ENCODE measurements at places on chromosomes 6 and 20.

DNA sequence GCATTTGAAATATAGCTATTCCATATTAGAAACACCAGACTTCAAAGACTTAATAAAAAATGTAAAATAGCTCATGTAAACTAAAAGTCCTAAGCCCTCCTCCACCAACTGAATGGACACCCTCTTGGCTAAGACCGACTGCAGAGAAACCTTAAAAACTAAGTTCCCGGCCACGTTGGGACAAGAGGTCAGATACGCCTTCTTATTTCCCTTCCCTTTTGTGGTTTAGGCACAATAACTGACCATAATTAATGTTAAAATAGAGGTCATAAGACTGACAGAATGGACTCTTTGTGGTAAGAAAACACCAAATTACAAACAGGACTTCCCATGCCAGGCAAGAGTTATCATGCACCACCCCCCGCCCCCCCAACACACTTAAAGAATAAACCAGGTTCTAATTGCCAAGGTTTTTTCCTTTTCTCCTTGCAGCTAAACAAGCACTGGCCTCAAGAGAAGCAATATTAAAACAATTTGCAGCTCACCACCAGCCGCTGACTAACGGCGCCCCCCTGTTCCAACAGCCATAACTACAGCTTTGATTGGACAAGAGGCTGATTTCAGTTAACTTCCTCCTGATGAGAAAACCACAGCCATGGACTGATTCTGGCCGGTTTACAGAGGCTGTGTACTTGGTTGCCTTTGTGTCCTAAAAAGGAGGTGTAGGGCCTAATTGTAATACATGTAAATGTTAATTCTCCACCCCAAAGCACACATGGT, 10.7 kb upstream of the LAMP5 start:
- DNase-seq, result no peak

GRCh38 chr20:17225851-17226409, 910 bp upstream of the PCSK2 start:
- DNase-seq, result no peak

GRCh38 chr20:58926802-58927489, 54.1 kb upstream of the NELFCD start:
- no peak for DNase-seq

DNA sequence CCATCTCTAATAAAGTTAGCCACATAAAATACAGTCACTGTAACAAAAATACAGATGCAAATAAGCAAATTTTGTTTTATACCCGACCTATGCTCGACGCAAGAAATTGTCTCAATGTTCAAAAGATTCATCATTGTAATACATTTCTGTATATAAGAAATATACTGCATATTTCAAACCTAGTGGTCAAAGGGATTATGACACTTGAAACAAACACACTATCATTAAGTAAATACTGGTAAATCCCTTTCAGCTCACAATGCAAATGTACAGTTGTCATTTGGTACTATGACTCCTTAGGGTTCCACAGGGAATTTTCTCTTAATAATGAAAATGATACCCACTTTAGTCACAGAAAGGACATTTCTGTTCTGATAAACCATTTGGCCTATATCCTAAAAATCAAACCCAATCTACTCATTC, 2.2 kb downstream of the HIVEP2 start:
- DNase-seq, result peak; percentile 76

GRCh38 chr6:15462717-15463525, 199.9 kb downstream of the DTNBP1 start:
- no peak for DNase-seq

DNA sequence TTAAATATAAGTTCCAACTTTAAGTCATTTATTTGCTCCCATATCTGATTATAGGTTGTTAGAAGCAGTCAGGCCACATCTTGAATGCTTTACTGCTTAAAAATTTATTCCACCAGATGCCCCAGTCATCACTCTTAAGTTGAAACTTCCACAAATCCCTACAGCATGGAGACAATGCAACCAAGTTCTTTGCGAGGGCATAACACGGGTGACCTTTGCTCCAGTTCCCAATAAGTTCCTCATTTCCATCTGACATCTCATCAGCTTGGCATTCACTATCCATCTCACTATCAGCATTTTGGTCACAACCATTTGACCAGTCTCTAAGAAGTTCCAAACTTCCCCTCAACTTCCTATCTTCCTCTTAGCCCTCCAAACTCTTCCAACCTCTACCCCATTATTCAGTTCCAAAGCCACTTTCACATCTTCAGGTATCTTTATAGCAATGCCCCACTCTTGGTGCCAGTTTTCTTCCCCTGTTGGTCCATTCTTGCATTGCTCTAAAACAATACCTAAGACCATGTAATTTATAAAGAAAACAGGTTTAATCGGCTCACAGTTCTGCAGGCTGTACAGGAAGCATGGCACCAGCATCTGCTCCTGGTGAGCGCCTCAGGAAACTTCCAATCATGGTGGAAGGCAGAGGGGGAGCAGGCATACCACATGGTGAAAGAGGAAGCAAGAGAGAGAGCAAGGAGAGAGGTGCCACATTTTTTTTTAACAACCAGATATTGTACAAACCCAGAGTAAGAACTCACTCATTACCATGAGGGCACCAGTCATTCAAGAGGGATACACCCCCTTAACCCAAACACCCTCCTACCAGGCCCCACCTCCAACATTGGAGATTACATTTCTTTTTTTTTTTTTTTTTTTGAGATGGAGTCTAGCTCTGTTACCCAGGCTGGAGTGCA, 15.9 kb upstream of the ITPR3 start:
- DNase-seq, result no peak

DNA sequence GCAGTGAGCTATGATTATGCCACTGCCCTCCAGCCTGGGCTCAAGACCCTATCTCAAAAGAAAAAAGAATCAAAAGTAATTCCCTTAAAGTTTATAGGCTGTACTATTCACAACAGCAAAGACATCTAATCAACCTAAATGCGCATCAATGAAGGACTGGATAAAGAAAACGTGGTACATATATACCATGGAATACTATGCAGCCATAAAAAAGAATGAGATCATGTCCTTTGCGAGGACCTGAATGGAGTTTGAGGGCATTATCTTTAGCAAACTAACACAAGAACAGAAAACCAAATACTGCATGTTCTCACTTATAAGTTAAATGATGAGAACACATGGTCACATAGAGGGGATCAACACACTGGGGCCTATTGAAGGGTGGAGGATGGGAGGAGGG, 16.7 kb downstream of the ZNFX1 start:
- DNase-seq, result no peak

DNA sequence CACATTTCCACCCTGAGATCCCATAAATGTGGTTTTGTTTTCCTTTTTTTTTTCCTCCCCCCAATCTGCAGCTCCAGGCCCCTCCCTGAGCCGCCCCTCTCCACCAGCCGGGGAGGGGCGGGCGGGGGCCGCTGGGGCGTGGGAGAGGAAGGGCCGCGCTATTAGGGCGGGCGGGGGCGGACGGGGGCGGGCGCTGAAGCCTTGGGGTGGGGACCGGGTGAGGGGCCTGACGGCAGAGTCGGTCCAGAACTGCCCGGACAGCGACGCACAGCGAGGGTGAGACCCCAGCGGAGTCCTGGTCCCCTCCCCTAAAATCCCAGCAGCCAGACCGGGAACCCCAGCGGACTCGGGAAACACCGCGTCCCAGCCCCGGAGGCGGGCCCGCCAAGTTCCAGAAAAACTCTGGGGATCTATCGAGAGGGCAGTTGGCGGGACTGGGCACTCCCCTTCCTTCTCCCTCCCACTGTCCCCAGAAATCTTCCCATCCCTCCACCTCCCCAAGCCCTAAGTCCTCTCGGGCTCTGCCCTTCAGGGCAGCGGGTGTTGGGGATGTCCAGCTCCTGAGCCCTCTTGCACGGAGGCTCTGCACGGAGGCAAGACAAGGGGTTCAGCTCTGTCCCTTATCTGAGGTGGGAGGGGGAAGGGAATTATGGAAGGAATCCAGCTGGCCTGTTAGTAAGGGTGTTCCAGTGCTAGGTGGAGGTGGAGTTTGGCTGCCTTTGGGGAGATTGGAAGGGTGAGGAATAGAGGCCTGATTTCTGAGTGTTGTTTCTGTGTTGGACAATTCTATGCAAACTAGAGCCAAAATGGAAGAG, at the start of gene PRICKLE4:
Gene PRICKLE4, plus strand, starts transcription at position 232 of the 815 bp plus-strand sequence. CDS start 2,692 bp downstream, outside the sequence.
- no peak for DNase-seq

- DNase-seq, result no peak
Measured at GRCh38 chr6:113208726-113209125, 648.4 kb upstream of the MARCKS start.

- DNase-seq, result no peak
Measured at GRCh38 chr6:14641423-14642135, 524.0 kb downstream of the CD83 start.

GRCh38 chr6:10407674-10408054, 7.2 kb downstream of the TFAP2A start:
- no peak for DNase-seq

GRCh38 chr6:25503686-25504085, 148.3 kb upstream of the SCGN start:
- no peak for DNase-seq

DNA sequence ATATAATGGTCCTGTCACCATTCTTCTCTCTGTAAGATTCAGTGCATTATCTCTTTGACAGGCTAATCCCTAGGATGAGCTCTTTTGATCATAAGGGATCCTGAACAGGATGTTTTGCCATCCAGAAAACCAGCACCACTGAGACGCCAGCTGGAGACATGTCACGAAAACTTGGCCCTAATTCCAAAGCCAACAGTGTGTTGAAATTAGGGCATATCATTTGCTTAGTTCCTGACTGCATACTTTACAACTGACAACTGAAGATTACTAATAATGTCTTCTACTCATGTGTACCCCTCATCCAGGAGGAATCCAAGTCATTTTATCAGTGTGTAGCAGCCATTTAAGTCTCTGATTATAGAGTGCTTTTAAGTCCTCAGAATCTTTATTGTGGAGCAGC, 243.6 kb downstream of the KCNQ5 start:
- no peak for DNase-seq
